Mammary microvascular endothelial cell (primary cell): ENCODE measurements at places on chromosomes 2 and 18. TPM values are rescaled to one million over a fixed set of nuclear protein-coding genes. Genes with fewer than 3 reads are reported as not detected.

Gene MAPK4
- not detected in 2 replicates for total RNA-seq

Gene FTCDNL1
- 0.93 and 1.9 TPM in 2 replicates for total RNA-seq

Gene SKOR2
- not detected in 2 replicates for total RNA-seq

Gene ITGA4
- 13.8 and 15.3 TPM in 2 replicates for total RNA-seq

Gene RGPD5
- total RNA-seq = 6.5 and 7.0 TPM in 2 replicates

Gene CYP27C1
- not detected in 2 replicates for total RNA-seq

Gene GPR155
- 0.74 and 0.80 TPM in 2 replicates for total RNA-seq

Gene GCKR
- 0.34 and 3.7 TPM in 2 replicates for total RNA-seq

Gene GALNT5
- under 0.01 and 0.07 TPM in 2 replicates for total RNA-seq

Gene RAB31
- total RNA-seq = 24.1 and 27.7 TPM in 2 replicates

Gene MDH1B
- total RNA-seq = not detected in 2 replicates

Gene NDC80
- total RNA-seq = 30.8 and 33.0 TPM in 2 replicates

Gene FBXO48
- 0.47 and 0.84 TPM in 2 replicates for total RNA-seq

Gene SCG2
- total RNA-seq = 0.05 and 1.3 TPM in 2 replicates

Gene LIMS3
- 0.69 and 2.6 TPM in 2 replicates for total RNA-seq

Gene ELOA2
- not detected in 2 replicates for total RNA-seq

Gene TUBA4B
- total RNA-seq = not detected in 2 replicates

Gene GALNT1
- 101 TPM in 2 replicates for total RNA-seq

Gene MAT2A
- total RNA-seq = 103 and 109 TPM in 2 replicates

Gene G6PC2
- total RNA-seq = not detected in 2 replicates

Gene SYT4
- not detected in 2 replicates for total RNA-seq

Gene SFT2D3
- 5.4 and 7.8 TPM in 2 replicates for total RNA-seq

Gene KATNAL2
- 0.54 and 2.2 TPM in 2 replicates for total RNA-seq

Gene CYP20A1
- 16.9 and 19.7 TPM in 2 replicates for total RNA-seq

Gene CAD
- 47.2 and 60.4 TPM in 2 replicates for total RNA-seq

Gene UPP2
- total RNA-seq = not detected in 2 replicates

Gene ALPP
- not detected in 2 replicates for total RNA-seq

Gene TGFBRAP1
- total RNA-seq = 30.5 and 33.5 TPM in 2 replicates

Gene DSG2
- 1.3 and 3.1 TPM in 2 replicates for total RNA-seq

Gene C2orf66
- not detected in 2 replicates for total RNA-seq

Gene GTF2A1L
- 0.60 TPM in 1 of 2 replicates, not detected in the other for total RNA-seq

Gene IL18RAP
- total RNA-seq = not detected in 2 replicates

Gene SLC5A6
- total RNA-seq = 34.3 and 65.7 TPM in 2 replicates

Gene DYTN
- total RNA-seq = not detected in 2 replicates
